ENCODE measurements at places on chromosomes 6 and 20. TPM values are rescaled to one million over a fixed set of nuclear protein-coding genes. Genes with fewer than 3 reads are reported as not detected.

RIN2 gene
- total RNA-seq: 72.2 TPM

APOM gene
- total RNA-seq: 1.4 TPM

ENPP1 gene
- total RNA-seq: 38.9 TPM

OOEP gene
- not detected for total RNA-seq

DNA sequence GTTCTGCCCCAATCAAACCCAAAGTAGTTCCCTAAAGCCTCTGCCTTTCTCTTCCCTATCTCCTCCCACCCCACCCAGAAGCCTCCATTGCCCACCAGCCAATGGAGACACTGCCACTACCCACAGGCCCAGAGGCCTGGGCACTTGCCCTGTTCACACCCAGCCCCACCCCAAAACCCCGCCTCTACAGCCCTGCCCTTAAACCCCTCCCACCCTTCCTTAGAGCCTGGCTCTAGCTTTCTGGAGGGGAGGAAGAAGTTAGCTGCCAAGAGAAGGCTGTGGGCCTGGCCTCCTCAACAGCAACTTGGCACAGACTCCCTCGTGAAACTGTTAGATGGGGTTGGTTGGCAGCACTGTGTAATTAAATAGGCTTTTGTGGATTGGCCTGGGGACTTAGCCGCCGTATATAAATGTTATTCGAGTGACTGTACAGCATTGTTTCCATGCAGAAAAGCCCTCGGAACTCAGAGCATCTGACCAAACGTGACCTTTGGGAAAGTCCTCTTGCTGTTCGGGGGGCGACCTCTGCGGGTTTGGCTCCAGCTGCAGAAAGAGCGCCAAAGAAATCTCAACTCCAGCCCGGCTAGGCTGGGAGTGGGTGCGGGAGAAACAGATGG lies 31.4 kb downstream of the COL11A2 start:
- no peaks in the 10 kb centered on the region for H3K36me3 ChIP-seq
- H3K27ac ChIP-seq: peak overlapping the region; percentile 21
- H3K27me3 ChIP-seq: peaks cover 7% of the 10 kb centered on the region
- H3K4me3 ChIP-seq: no peak overlapping the region
- peaks cover 9% of the 10 kb centered on the region for H3K4me1 ChIP-seq
- peak; percentile 84 for DNase-seq

- no peak overlapping the region for H3K27ac ChIP-seq
- no peaks in the 10 kb centered on the region for H3K27me3 ChIP-seq
- no peak overlapping the region for H3K4me3 ChIP-seq
- H3K4me1 ChIP-seq: peaks cover 3% of the 10 kb centered on the region
- no peaks in the 10 kb centered on the region for H3K36me3 ChIP-seq
- peak; percentile 93 for DNase-seq
These were observed 375.2 kb upstream of the PLCB4 start for GRCh38 chr20:8693709-8694108.

- no peak for DNase-seq
- no peak overlapping the region for H3K27ac ChIP-seq
- no peak overlapping the region for H3K4me3 ChIP-seq
- peaks cover 4% of the 10 kb centered on the region for H3K27me3 ChIP-seq
- H3K4me1 ChIP-seq: no peaks in the 10 kb centered on the region
- H3K36me3 ChIP-seq: no peaks in the 10 kb centered on the region
These were observed 151.1 kb upstream of the HDAC2 start for GRCh38 chr6:114121913-114122662.

DNA sequence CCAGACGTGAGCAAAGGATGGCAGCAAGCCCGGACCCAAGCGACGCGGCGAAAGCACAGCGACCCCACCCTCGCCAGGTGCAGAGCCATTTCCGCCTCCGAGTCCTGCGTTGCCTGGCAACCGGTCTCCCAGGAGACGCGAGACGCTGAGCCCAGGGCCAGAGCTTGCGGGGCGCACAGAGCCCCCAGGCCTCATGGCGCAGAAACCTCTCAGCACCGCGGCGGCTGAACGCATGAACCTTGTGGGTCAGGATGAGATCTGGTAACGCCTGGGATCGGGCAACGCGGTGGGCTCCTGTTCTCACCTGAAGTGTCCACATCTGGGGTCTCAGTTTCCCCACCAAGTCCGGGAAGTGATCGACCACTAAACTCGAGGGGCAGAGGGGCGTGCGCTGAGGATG lies 77.7 kb downstream of the ANKRD60 start:
- peaks cover 13% of the 10 kb centered on the region for H3K27me3 ChIP-seq
- H3K36me3 ChIP-seq: no peaks in the 10 kb centered on the region

DNA sequence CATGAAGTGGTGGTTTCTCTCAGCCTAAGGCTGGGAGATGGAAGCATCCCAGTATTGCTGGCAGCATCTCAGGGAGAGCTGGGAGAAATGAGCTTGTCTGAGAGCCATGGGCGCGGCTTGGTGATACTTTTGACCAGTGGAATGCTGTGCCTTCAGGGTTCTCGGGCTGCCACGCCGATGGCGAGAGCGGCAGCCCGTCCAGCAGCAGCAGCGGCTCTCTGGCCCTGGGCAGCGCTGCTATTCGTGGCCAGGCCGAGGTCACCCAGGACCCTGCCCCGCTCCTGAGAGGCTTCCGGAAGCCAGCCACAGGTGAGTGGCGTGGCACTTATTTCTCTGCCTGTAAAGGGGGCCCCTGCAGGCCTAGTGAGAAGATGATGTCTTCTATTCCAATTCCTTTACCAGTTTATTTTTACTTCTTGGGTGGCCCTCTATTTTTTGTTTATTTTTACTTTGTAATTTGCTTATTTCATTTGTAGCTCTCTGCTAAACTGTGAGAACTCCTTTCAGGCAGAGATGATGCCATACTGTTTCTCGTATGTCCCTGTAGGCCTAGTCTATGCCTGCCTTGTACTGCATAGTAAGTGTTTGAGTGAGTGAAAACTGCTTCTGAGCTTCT lies 71.7 kb downstream of the ASXL1 start:
- no peaks in the 10 kb centered on the region for H3K27me3 ChIP-seq
- no peak for DNase-seq
- no peaks in the 10 kb centered on the region for H3K4me1 ChIP-seq
- H3K36me3 ChIP-seq: peaks cover 46% of the 10 kb centered on the region

Measured in IMR-90 (cell line).